Urinary bladder (tissue), 4 donors: ENCODE measurements at places on chromosomes 5 and 9. TPM values are rescaled to one million over a fixed set of nuclear protein-coding genes. Genes with fewer than 3 reads are reported as not detected.

GRCh38 chr5:57903458-57903857, 420.8 kb upstream of the ACTBL2 start:
- no peak for DNase-seq

- no peak for DNase-seq
These were observed 593 bp downstream of the BRD3OS start for GRCh38 chr9:134025606-134026541.

- DNase-seq, result no peak
These were observed 259.4 kb downstream of the PLK2 start for GRCh38 chr5:58200451-58200850.

- no peak for DNase-seq
These were observed 61.5 kb downstream of the TENT4A start for GRCh38 chr5:6774721-6775204.

DNA sequence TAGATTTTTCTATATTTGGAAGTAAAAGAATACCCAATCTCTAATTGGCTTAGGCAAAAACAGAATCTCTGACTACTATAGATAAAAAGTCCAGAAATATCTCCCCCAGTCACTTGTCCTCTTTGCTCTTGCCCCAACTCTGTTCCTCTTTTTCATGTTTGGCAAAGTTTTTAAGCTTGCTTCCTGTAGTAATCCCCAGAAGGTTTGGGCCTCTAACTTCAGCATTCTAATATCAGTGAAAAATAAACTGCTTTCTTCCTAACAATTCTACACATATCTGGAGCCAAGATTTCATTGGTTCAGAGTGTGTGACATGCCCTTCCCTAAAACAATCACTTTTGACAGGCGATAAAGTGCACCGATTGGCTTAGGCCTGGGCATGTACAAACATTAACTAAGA, 1680.3 kb downstream of the MAT2B start:
- DNase-seq, result no peak

- DNase-seq, result no peak
These were observed 156.9 kb downstream of the PAM start for GRCh38 chr5:102911973-102912372.

DNA sequence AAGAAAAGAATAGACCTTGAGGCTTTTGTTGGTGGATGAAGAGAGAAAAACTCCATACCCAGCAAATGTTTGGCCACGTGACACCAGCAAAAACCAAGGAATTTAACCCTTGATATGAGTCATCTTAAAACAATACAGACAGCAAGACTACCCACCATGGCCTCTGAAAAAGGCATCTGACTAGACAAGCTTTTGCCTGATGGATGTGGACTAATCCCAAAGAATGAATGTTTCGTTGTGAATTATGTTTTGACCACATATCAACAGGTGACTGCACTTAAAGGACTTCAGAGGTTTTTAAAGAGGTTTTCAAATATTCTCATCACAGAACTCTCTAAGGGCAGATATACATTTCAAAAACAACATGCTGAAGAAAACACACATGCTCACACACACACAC, 33.0 kb upstream of the SLC1A3 start:
- DNase-seq, result no peak

GRCh38 chr9:94603259-94604160, 9.9 kb upstream of the FBP2 start:
- peak; percentile 45 for DNase-seq

GRCh38 chr5:585962-586628, 26.0 kb upstream of the CEP72 start:
- DNase-seq, result no peak

DNA sequence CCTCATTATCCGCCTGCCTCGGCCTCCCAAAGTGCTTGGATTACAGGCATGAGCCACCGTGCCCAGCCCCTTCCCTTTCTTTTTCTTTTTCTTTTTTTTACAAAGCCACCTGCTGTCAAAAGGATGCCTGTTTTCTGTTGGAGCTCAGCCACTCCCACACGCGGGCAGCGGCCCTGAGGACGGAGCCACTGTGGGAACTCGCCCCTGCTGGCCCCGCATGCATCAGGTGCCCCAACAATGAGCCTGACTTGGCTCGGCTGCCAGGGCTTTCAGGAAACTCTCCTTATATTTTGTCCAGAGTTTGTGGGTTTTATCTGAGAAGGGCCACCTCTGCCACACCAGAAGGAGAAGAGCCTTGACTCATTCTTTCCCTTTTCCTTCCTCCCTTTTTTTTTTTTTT, 37.1 kb upstream of the LRRC14B start:
- DNase-seq, result no peak

DNA sequence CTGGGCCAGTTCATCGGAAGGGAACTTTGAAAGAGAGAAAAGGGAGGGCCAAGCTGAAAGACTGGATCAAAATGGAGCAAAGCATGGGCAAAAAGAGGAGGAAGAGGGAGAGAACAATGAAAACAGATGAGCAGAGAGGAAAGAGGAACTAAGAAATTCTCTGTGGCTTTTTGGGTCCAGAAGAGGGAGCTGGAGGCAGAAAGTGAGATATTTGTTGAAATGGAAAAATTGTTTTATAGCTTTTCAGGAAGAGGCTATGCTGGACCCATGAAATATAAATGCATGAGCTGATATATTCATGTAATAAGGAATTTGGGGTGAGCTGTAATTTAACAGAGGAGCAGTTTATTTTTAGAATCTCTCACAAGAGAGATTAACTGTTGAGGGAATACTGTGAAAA, 457.3 kb downstream of the DMAC1 start:
- DNase-seq, result no peak

- DNase-seq, result no peak
These were observed 35.6 kb downstream of the TTC39B start for GRCh38 chr9:15271403-15271802.

DNA sequence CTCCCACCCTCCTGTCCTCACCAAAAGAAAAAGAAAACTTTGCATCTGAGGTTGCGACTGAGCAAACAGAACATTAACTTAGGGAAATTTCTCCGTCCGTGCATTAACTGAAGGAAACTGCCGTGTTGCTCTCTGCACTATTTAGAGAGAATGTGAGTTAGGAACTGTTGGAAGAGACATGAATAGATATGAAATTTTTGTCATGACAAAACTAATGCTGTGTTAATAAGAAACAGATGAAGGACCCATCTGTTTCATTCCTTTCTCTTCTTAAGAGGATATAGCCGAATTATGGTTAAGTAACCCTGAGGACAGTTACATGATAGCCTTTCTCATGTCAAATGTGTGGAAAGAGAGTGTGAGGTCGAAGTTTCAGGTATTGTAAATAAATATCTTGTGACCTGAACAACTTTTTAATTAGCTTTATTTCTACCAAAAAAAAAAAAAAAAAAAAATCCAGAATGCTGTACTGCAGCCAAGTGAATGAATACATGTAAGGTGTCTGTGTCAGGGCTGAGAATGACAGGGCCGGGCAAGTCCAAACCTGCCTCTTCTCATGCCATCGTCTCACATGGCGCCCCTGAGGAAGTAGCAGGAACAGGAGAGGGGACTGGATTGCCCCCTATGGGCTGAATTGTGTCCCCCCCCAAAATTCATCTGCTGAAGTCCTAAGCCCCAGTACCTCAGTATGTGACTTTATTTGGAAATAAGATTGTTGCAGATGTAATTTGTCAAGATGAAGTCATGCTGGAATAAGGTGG, 35.6 kb upstream of the ANKRD33B start:
- no peak for DNase-seq

DNA sequence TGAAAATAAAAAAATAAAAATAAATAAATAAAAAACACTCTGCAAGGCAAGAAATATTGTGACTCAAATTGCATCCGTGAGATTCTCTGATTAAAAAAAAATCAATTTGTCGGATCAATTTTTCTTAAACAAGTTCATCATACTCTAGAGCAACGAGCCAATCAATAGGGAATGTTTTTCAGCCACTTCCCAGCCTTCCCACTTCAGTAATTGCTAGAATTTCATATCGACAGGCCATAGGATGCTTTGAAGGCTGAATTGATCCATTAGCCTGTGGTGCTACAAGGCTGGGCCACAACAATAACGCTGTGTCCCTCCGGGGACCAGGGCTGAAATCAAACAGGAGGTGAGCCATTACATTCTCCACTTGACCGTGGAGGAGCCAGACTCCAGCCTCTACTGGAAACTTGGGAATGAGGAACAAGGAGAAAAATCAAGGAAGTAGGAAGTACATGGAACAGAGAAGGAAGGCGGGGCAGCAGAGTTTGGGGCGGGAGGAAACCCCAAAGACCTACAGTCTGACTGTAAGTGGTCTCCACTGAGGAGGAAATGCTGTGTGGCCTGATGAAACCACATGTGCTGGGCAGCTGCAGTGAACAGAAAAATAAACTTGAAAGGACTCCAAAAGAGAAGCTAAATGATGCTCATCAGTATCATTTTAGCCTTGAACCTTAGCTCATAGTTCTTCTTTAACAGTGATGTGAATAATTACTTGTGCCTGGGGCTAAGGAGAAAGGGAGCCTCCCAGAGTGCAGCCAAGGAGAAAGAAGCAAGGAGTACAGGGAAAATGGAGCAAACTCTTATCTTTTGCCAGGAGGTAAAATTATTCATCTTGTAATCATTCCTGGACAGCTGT, 308.6 kb downstream of the TLE1 start:
- DNase-seq, result no peak

DNA sequence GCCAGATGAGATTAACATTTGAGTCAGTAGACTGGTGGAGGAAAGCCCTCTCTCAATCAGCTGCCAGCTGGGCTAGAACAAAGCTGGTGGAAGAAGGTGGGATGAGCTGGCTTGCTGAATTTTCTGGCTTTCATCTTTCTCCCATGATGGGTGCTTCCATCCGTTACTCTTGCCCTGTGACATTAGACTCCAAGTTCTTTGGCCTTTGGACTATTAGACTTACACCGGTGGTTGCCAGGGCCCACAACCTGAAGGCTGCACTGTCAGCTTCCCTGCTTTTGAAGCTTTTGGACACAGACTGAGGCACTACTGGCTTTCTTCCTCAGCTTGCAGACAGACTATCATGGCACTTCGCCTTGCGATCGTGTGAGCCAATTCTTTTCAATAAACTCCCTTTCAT, 642.7 kb downstream of the TAF11L14 start:
- DNase-seq, result no peak

DNA sequence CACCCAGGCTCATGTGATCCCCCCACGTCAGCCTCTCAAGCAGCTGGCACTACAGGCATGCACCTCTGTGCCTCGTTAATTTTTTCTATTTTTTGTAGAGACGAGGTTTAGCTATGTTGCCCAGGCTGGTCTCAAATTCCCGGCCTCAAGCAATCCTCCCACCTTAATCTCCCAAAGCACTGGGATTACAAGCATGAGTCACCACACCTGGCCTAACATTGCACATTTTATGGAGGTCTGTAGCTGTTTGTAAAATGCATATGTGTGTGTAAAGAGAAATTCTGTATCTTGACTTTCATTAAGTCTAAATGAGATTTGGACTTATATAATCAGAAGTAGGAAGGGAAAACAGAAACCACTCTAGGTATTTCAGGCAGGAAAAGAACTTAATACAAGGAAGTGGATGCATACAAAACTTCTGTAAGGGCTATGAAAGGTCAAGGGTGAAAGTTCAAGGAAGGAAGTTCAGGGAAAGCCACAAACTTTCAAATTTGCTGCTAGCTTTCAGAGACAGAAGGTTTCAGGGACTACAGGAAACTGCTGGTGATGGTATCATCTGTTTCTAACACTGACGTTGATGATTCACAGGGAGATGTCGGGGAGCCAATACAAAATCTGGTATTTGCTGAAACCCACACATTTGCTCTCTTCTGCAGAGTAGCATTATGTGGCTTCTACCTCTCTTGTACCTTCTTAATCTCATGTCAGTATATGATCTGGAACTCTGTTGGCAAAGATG, 209.4 kb downstream of the PIK3R1 start:
- DNase-seq, result no peak

DNA sequence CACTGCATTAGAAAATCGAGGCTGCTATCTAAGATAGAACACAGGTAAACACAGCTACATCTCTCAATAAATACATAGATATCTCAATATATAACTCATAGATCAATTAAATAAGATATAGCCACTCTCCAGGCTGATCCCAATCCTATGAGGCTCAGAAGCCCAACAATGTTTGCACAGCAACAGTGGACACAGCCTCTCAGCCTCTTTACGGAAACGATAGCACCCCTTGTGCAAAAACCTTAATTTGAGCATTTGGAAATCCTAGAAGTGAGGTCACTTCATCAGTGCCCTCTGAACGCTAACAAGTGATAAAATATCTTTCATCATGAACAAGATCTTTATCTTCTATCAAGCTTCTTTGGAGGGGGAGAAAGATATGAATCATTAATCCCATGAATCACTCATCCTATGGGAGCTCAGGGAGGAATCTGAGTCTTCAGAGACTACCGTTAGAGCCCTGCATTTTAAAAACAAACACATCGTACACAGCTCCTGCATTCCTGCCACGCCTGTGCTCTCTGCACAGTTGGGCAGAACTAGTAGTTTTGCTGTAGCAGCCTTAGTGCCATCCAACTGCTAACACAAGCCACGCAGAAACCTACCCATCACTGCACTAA, 71.4 kb downstream of the MED27 start:
- DNase-seq, result no peak

CARTPT gene
- total RNA-seq, result not detected

HAVCR1 gene
- 0.90 TPM for total RNA-seq

PCDHGB1 gene
- 5.7 TPM for total RNA-seq

SEC61B gene
- 65.0 TPM for total RNA-seq

SPINK7 gene
- total RNA-seq, result not detected

FAM163B gene
- 0.26 TPM for total RNA-seq

ZNF879 gene
- total RNA-seq, result 11.9 TPM

ZNF346 gene
- total RNA-seq, result 21.8 TPM

ORM2 gene
- not detected for total RNA-seq

SNX18 gene
- 43.6 TPM for total RNA-seq
